ENCODE measurements at places on chromosomes 4 and X. TPM values are rescaled to one million over a fixed set of nuclear protein-coding genes. Genes with fewer than 3 reads are reported as not detected.

GRCh38 chr4:165440415-165441158 lies 61.8 kb downstream of the CPE start:
- DNase-seq, result no peak

Gene SOWAHD
- 0.83 TPM for polyA plus RNA-seq

GRCh38 chrX:24561121-24561520 lies 86.0 kb downstream of the PCYT1B start:
- DNase-seq, result no peak

- DNase-seq, result no peak
Observed at GRCh38 chr4:138728566-138728965, 287.0 kb upstream of the NOCT start.

DNA sequence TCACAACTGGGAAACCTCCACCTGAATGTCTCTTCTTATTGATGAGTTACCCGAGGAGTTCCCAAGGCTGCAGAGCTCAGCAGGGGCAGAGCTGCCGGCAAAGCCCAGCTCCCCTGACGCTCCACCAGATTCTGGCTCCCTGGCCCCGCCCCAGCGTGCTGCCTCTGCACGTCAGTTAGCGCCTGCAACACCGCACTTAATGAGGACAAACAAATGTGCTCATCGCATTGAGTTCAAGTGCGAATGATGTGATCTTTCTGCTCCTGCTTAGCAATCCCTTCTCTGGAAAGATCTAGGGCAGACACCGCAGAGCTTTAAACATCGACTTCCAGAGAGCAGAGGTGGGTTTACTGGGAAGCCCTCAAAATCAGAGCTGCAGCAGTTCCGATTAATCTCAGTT lies 55.5 kb upstream of the FBXW7 start:
- no peak for DNase-seq

- no peak for DNase-seq
Observed at GRCh38 chr4:184854673-184855072, 28.9 kb upstream of the ACSL1 start.

DNA sequence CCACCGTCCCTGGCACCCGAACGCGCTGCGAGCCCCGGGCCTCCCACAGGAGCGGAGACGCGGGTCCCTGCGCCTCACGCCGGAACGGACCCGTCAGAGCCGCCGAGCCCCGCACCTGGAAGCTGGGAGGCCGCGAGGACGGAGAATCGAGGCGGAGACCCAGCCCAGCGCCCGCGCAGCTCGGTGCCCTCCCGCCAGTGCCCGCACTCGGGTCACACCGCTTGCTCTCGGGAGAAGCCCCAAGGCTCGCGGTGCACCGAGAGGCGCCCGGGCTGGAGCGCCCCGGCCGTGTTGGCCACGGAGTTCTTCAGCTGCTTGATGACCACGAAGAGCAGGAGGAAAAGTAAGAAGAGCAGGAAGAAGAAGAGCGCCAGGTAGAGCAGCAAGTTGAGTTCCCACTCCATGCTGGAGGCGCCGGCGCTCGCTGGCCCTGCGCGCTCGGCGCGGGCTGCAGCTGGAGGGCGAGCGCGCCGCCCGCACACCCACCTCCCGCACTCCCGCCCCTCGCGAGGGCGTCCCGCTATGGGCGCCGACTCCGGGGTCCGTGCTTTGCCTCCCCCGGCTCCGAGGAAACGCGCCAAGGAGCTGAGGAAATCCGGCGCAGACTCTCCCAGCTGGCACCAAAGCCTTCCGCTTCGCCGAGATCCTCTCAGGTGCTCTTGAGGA lies at the start of gene SMIM43:
Gene SMIM43 (minus strand): TSS at position 463 of the 666 bp plus-strand sequence. CDS start 59 bp downstream, at position 404.
- DNase-seq, result no peak

DNA sequence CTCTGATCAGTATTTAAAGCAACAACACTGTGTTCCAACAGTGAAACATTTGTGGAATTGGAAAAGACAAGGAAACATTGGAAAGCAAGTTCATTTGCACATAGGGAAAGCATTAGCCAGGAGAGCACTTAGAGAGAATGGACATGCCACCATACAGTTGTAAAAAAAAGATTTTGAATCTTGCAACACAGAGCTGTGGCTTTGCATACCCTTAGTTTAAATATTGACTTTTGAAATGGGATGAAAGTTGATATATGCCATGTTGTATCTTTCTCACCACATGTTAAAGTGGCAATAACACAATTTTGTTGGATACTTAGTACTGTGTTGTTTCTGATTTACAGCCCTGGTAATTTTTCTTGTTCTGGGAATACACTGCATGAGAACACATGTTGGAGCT lies 208.1 kb downstream of the BMPR1B start:
- DNase-seq, result no peak

- DNase-seq, result no peak
Observed at GRCh38 chr4:14046642-14047041, 419.1 kb upstream of the BOD1L1 start.

GRCh38 chrX:10444204-10444603 lies 176.2 kb downstream of the MID1 start:
- no peak for DNase-seq

Gene TLL1
- 2.5 TPM for polyA plus RNA-seq

All from right renal pelvis (tissue), 4 donors.